ENCODE measurements at places on chromosomes 1 and 21. TPM values are rescaled to one million over a fixed set of nuclear protein-coding genes. Genes with fewer than 3 reads are reported as not detected.

The SPATC1L gene
- polyA plus RNA-seq, result 0.36 TPM

The DNASE2B gene
- not detected for polyA plus RNA-seq

The SDC3 gene
- polyA plus RNA-seq, result 19.2 TPM

The NPL gene
- 14.7 TPM for polyA plus RNA-seq

The GBP4 gene
- 4.8 TPM for polyA plus RNA-seq

The GJC2 gene
- 0.10 TPM for polyA plus RNA-seq

The OXCT2 gene
- polyA plus RNA-seq, result 0.11 TPM

The PCP4L1 gene
- polyA plus RNA-seq, result 1.1 TPM

The GPR25 gene
- polyA plus RNA-seq, result not detected

The NPHP4 gene
- 1.7 TPM for polyA plus RNA-seq

The WDR64 gene
- 0.02 TPM for polyA plus RNA-seq

DNA sequence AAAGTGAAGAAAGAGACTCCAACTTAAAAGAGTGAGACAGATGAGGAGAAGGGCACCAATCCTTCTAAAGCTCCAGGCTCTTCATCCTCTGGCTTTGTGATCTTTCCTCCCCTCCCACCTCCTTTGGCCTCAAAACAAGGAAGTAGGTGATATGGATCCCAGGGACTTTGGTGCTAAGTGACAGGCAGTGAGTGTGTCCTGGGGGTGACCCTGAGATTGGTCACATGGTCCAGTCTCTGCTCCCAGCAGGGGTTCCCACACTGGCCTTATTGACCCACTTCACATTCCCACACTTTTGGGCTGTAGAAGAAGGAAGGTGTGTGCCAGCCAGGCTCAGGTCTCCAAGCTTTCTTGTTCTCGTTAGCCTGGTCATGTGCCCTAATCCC, 401.2 kb upstream of the PROX1 start:
- DNase-seq, result no peak

DNA sequence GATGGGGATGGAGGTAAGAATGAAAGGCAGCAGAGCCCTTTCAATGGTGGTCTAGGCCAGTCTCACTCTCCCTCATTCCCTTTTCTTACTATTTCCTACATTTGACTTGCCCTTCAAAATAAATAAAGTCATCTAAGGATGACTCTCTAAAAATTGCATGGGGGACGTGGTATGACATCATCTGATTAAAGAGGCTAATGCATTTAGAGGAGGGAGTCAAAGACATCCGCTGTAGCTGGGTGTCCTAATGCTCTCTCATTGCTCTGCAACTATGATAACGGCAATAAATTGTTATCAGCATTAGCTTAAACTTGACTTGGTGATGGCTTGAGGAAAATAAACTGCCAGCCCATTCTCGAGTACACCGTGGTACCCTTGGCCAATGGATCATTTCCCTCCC, 225.6 kb upstream of the PBX1 start:
- no peak for DNase-seq

DNA sequence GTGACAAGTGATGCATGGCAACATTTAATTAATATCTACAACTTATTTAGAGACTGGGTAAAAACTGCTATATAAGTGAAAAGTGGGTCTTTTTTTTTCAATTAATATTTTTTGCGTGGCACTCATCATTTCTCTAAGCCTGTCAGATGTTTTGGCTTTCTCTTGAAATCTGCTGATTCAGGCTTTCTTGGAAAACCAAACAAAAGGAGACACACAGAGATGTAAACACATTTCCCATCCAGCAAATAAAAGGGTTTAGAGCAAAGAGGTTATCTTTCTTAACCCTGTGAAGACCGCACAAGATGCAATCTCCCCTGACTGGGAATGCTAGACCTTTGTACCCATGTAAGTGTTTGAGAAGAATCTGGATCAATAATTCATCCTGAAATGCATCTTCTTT, 48.7 kb upstream of the PLXNA2 start:
- DNase-seq, result no peak

GRCh38 chr1:34926156-34926555, 3.3 kb downstream of the DLGAP3 start:
- DNase-seq, result no peak

DNA sequence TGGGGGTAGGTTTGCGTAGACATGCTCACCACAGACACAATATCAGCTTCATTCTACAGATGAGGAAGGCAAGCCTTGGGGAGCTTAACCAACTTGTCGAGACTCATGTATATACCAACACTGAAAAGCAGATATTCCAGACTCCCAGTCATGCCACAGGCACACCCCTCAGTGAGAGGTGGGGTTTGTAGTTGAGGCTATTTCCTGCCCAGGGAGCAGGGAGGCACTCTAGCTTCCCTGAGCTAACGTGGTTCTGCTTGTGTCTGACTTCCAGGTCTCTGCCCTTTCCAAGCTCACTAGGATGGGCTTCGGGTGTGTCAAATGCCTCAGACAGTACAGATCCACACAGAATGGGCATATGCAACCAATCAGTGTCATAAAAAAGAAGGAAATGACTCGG, 122.3 kb upstream of the RUNX1 start:
- DNase-seq, result no peak

- DNase-seq, result no peak
These were observed 28.1 kb downstream of the SPSB1 start for GRCh38 chr1:9320520-9321479.

GRCh38 chr21:15539376-15539775, 190.4 kb upstream of the USP25 start:
- DNase-seq, result no peak

- no peak for DNase-seq
These were observed 42.2 kb downstream of the RNF220 start for GRCh38 chr1:44447051-44447810.

DNA sequence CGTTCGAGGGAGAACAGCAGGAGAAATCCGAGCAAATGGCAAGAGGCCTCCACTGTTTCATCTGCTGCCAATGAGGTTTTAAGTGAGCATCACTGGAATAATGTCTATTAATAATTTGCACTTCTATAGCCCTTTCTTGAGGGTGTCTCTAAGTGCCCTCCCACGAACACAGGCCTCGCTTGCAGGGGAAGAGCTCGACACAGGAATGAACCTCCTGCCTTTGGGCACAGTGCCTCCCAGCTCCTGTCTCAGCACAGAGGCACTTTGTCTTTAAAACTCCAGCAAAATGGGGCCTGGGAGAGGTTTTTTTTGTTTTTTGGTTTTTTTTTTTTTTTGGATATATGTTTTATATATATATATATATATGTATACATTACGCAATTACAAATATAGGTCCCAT, 56.6 kb downstream of the OLIG1 start:
- no peak for DNase-seq

GRCh38 chr1:3062616-3063378, 6.2 kb upstream of the PRDM16 start:
- no peak for DNase-seq

DNA sequence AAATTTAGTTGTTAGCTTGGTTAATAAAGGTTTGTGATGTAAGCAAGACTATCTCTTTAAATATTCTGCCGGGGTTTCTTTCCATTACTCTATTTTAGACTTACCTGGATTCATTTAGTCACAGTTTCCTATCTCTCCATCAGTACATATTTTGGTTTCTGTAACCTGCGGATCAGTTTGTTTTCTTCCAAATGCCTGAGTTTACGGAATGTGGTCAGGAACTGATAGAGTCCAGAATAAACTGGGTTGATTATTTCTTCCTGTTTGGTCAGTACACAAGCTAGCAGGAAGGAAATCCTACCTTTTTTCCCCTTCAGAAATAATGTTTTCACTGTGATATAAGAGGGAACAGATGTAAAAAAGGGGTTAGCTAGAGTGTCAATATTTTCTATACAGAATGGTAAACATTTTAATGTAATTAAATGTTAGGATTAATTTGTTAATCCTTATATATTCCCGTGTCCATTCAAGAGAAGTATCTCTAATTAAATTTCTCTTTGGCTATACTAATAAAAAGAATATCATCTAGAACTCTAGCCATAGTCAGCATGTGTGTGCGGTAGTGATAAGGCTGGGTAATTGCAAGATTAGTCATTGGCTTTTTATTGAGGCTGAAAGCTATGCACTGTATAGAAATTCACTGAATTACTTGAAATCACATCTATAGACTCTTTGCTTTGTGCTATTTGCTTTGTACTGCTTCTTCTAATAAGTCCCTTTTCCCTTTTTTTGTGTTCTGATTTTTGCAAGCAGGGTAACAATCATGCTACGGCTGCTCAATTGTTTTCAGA, 144.7 kb upstream of the ADGRL4 start:
- no peak for DNase-seq

- no peak for DNase-seq
These were observed 486.3 kb downstream of the TTLL7 start for GRCh38 chr1:83512373-83513193.

- peak; percentile 5 for DNase-seq
These were observed 189.0 kb downstream of the RUNX1 start for GRCh38 chr21:34859976-34860653.

GRCh38 chr1:65176591-65176990, 28.6 kb downstream of the AK4 start:
- DNase-seq, result no peak

DNA sequence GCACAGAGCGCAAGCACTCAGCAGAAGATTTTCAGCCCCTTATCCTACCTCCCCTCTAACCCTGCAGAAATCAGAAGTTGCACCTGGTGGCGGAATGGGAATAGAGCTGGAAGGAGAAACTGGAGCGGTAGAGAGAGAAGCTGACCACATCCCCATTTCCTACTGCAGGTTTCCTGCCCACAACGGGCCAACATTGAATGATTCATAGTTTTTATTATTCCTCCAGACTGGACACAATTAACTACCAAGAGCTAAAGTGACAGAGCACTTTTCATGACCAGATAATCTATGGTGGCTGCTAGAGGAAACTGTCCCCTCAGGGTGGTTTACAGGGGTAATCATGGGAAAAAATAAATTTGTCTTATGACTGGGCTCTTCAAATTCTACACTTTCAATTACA, 21.3 kb upstream of the LRRC8D start:
- DNase-seq, result no peak

Data from liver (tissue), 10 donors.